Stimulated activated CD4-positive, alpha-beta T cell treated with anti-CD3 and anti-CD28 coated beads, Interleukin-15, amount 100 ng/mL, for 24 hours (primary cell): ENCODE measurements at places on chromosomes 13 and 19.
A peak's percentile ranks its signal among the peaks of the same experiment; 100 is the strongest.

GRCh38 chr13:44425041-44425814, 51.6 kb downstream of the SERP2 start:
- DNase-seq: no peak

GRCh38 chr19:913080-913748, at the start of gene R3HDM4:
R3HDM4 (minus strand) TSS chr19:913219; CDS start chr19:913157, 62 bp downstream.
- DNase-seq: peak; percentile 90

GRCh38 chr13:75135325-75135825, 346.6 kb downstream of the TBC1D4 start:
- no peak for DNase-seq

DNA sequence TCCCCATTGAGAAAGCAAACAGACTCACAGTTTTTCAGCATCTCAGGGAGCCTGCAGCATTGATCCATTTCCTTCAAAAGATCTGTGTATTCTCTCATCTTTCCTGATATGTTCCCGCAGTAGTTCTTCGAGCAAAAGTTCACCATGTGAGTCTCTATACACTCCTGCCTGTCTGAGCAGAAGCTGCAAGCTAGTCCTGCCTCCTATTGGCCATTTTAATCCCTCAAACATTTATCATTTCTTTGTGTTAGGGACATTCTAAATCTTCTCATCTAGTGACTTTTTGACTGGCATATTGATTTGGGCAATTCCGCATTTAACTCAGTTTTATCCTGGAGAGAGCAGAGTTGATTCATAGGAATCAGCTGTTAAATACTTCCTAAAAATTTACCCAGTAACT, 660.4 kb upstream of the KLF12 start:
- DNase-seq: no peak

GRCh38 chr13:75666646-75667351, 30.7 kb downstream of the LMO7 start:
- no peak for DNase-seq

DNA sequence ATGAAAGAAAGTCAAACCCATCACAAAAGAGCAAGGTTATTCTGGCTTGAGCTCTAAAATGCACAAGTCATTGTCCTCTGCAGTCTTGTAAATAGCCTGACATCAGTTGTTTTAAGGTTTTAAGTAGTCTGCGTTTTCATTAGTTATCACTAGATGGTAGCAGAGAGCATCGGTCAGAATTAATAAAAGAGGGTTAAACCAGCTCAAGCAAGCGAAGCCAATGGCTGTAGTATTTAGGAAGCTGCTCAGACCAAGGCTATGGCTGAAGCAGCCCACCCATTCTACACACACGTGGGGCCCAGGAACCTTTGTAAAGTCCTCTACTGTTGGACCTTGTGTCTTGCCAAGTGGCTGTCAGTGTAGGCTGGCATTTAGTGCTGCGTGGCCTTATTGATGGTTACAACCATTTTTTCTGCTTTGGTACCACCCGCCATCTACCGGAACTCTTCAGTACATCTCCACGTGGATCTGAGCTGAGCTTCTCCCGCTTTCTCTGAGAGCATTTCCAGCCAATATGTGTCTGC, 13.3 kb upstream of the ZNF57 start:
- peak; percentile 8 for DNase-seq

DNA sequence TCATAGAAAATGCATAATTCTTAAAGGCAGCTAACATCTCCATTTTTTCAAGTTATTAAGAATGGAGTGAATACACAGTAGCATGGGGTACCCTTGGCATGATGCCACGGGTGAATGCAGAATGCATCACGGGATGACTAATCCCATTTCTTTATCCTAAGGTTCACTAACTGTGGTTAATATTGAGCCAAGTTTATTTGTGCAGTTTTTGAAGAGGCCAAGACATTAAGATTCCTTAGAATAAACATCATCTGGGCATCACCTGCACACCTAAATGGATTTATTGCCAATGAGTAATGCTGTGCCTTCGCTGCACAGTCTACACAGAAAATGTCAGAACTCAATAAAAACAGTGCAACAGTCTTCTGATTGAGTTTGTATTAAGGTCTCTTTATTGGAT, 333.1 kb downstream of the GPC6 start:
- DNase-seq: no peak
